NCI-H1105 treated with DMSO at 0.1 percent for 48 hours (cell line): ENCODE measurements at places on chromosomes 2 and 18.

GRCh38 chr18:70385474-70385873 lies 96.6 kb downstream of the SOCS6 start:
- no peak for DNase-seq

- DNase-seq: no peak
Observed at GRCh38 chr2:176960061-176960460, 252.5 kb upstream of the HNRNPA3 start.

GRCh38 chr18:33744032-33744697 lies 166.1 kb downstream of the ASXL3 start:
- peak; percentile 83 for DNase-seq

GRCh38 chr2:138504546-138505235 lies 3.1 kb downstream of the SPOPL start:
- no peak for DNase-seq

DNA sequence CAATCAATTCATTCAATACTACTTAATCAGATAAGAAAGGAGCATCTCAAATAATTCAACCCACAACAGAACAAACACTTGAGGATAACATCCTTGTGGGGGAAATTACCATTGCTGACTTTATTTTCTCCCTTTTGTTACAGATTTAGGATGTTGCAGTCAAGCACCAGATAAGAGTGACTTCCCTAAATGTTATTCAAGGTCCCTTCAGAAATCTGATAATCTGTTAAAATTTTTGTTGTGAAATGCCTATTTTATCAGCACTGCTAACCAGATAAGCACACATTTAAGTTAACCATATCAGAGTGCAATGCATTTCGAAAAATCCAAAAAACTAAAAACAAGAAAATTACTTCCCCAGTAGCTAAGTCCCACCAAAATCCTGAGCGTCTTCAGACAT lies 33.5 kb downstream of the SUMO1 start:
- no peak for DNase-seq

GRCh38 chr2:54457323-54458023 lies 1.3 kb downstream of the SPTBN1 start:
- DNase-seq: peak; percentile 70

DNA sequence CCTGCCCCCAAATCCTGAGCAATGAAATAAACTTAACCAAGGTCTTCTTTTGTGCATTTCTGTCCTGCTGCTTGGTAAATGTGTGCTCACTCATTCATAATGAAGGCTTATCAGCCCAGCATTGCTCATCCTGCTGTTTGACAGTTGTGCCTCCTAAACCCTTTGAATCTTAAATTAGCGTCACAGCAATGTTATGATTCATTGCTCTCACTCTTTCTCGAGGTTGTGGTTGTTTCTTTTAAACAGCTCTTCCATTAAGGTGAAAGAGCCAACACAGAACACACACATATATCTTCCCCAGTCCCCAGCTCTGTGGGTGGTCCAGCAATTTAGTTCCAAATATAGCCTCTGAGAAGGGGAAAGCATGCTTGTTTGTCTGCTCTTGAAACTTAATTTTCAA lies 84.0 kb downstream of the EVA1A start:
- no peak for DNase-seq

- DNase-seq: no peak
Observed at GRCh38 chr2:71857636-71858035, 290.0 kb downstream of the CYP26B1 start.

DNA sequence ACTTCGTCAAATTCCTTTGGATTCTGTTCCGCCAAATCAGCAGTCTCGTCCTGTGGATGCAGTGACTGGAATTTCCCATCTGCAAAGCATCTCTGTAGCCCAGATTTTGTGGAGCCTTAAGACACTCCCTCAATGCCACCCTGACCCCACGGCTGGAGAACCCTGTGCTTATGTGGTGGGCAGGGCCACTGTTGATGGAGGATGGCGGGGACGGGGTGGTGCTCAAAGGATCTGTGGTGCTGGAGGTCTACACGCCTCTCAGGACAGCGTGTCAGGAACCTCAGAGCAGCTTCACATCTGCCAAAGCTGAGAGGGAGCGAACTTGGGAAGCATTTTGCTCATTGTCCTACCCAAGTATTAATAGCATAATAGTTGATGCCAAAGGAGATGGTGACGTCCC lies 200.1 kb downstream of the MGAT5 start:
- no peak for DNase-seq
